Mucosa of descending colon (tissue), 3 donors: ENCODE measurements at places on chromosomes 3 and 15. TPM values are rescaled to one million over a fixed set of nuclear protein-coding genes. Genes with fewer than 3 reads are reported as not detected.

POC1A gene
- total RNA-seq: 12.1 TPM

BDH1 gene
- 246 TPM for total RNA-seq

SLC12A8 gene
- total RNA-seq: 13.6 TPM

EFCAB12 gene
- total RNA-seq: 0.69 TPM

C3orf20 gene
- total RNA-seq: not detected

CCR8 gene
- total RNA-seq: 0.36 TPM

KATNBL1 gene
- 52.6 TPM for total RNA-seq

SH2D7 gene
- total RNA-seq: 1.9 TPM

SLC22A14 gene
- 0.16 TPM for total RNA-seq

COL6A6 gene
- not detected for total RNA-seq

ZNF501 gene
- 3.7 TPM for total RNA-seq
